Renal cortical epithelial cell (primary cell): ENCODE measurements at places on chromosomes 7 and 10.

GRCh38 chr7:143909863-143910262 lies 7.9 kb upstream of the TCAF1 start:
- DNase-seq, result no peak

DNA sequence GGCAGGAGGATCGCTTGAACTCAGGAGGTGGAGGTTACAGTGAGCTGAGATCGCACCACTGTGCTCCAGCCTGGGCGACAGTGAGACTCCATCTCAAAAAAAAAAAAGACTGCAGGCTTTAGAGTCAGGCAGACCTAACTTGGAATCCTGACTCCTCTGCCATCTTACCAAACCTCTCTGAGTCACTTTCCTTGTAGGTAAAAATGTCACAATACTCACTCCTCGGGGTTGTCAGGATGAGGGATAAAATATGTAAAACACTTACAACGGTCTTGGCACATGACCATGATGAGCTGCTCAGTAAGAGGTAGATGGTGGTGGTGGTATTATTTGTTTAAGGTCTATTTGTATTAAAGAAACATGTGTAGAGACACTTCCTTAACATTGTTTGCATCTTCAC lies 154.1 kb upstream of the PDE1C start:
- DNase-seq, result no peak

- no peak for DNase-seq
These were observed 99.3 kb downstream of the FAM53B start for GRCh38 chr10:124644771-124645415.

- no peak for DNase-seq
These were observed 31.8 kb upstream of the FAM133B start for GRCh38 chr7:92622030-92622429.

GRCh38 chr7:76069238-76069638 lies 21.3 kb downstream of the MDH2 start:
- DNase-seq, result peak; percentile 93

GRCh38 chr10:122746408-122746807 lies 46.8 kb upstream of the C10orf120 start:
- no peak for DNase-seq

- DNase-seq, result no peak
These were observed 69.3 kb downstream of the OAT start for GRCh38 chr10:124349231-124349995.

DNA sequence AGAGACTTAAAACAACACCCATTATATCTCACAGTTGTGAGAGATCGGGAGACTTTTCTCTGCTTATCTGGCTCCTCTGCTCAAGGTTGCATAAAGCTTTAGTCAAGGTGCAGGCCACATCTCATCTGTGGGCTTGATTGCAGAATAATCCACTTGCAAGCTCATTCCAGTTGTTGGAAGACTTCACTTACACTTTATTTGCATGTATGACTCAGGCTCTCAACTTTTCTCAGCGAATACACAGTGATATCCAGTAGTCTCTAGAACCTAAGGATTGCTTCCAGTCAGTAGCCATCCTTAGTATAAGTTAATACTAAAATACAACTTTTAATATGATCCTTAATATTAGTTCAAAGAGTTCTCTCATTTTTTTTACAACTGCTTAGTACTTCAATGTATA lies 435.5 kb upstream of the NRG3 start:
- DNase-seq, result no peak

DNA sequence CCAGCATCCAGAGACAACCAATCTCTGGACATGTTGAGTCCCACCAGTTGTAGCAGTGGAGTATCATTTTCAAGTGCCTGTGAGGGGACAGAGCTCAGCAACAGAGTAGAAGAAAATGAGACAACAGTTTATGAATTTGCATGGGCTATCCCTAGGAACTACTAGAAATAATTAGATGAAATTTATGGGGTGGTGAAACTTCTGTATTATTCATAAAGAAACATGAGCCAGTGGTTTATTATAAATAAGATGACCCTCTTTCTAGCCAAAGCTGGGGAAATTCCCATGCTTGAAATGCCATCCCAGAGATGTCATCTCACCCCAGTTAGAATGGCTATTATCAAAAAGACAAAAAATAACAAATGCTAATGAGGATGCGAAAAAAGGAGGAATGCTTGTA lies 55.1 kb upstream of the ITGB8 start:
- DNase-seq, result no peak

DNA sequence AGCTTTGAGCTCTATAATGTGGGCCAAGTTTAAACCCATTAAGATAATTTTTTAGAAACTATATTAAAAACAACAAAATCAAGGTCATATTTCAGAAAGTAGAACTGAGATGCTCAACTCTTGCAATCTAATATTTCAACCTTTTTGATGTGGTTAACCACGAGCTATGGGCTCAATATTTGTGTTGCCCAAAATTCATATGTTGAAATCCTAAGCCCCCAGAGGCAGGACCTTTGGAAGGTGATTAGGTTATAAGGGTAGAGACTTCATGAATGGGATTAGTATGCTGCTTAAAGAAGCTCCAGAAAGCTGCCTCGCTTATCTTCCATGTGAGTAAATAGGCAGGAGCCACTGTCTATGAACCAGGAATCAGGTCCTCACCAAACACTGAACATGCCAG lies 284.4 kb downstream of the CRPPA start:
- no peak for DNase-seq

DNA sequence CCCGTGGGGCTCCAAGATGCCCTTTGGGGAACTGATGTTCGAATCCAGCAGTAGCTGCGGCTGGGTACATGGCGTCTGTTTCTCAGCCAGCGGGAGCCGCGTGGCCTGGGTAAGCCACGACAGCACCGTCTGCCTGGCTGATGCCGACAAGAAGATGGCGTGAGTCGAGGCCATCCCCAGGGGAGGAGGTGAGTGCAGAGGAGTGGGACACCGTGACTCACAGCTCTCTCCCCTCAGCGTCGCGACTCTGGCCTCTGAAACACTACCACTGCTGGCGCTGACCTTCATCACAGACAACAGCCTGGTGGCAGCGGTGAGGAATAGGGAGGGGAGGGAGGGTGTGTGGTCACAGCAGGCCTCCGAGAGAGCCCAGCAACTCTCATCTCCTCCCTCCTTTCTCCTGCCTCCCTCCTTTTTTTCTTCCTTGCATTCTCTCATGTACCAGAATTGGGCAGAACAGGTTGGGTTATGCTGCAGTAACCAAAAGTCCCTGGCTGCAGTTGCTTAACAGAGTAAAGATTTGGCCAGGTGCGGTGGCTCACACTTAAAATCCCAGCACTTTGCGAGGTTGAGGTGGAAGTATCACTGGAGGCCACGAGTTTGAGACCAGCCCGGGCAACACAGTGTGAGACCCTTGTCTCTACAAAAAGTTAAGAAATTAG lies 16.5 kb downstream of the ARPC1B start:
- DNase-seq, result no peak

DNA sequence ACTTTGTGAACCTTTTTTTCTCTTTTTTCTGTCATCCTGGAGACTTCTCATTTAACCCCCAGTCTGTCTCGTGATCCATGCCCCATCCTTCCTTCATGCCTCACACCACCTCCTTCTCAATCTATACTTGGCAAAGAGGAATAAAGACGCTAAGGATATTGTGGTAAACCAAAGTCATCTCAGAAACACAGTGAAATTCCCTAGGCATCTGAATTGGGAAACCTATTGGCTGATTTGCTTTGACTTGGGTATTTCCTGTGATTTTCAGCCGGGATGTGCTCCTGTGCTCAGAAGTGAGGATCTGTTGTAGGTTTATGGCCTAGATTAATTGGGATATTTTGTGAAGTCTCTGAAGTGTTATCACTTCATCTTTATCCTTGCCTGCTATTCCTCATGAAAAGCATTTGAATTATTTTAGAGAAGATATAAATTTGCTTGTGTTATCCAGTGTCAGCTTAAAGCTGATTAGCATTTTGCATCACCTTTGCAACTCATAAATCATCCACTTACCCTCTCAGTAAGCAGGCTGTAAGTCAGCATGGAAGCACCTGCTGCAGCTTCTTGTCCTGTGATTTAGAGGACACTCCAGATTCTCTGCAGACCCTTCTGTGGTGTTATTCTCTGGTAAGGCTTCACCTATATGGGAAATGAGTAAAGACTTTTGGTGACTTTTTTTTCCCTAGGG lies 138.0 kb downstream of the AUTS2 start:
- no peak for DNase-seq

GRCh38 chr10:14407567-14407966 lies 76.8 kb upstream of the FRMD4A start:
- DNase-seq, result no peak

GRCh38 chr7:4198301-4198700 lies 483.8 kb upstream of the FOXK1 start:
- no peak for DNase-seq

- DNase-seq, result no peak
These were observed 284.9 kb upstream of the AOAH start for GRCh38 chr7:37009125-37009675.
